ENCODE measurements at places on chromosomes 3 and 15. TPM values are rescaled to one million over a fixed set of nuclear protein-coding genes. Genes with fewer than 3 reads are reported as not detected.

- no peak overlapping the region for H3K27ac ChIP-seq
- H3K4me3 ChIP-seq, result no peak overlapping the region
- peaks cover 23% of the 10 kb centered on the region for H3K36me3 ChIP-seq
- H3K4me1 ChIP-seq, result peaks cover 10% of the 10 kb centered on the region
- peaks cover 43% of the 10 kb centered on the region for H3K27me3 ChIP-seq
- DNase-seq, result no peak
These were observed 9.5 kb downstream of the ALG3 start for GRCh38 chr3:184239221-184239620.

DNA sequence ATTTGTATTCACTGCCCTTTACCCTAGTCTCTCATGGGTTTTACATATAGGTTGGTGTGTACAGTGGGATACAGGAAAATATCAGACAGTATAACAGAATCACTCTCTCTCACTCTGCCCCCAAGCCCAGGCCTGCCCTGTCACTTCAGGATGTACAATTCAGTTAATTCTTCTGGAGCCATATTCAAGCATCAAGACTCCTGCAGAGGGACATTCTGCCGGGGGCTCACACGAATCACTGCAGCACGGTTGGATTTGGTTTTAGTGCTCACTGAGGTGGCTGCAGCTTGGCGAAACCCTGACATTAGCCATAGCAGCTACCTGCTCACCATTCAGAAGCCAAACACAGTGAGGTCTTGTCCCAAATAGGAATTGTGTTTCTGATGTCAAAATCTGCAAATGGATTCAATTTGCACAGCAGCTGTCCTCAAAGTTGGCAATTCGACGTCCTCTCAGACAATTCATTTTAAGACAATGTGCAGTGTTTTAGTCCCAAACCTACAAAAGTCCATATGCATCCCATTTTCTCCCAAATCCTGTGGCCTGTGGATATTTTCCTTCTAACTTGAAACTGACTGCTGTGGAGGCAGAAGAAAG lies 82.9 kb downstream of the CHSY1 start:
- peak overlapping the region; percentile 60 for H3K27ac ChIP-seq
- no peaks in the 10 kb centered on the region for H3K27me3 ChIP-seq
- H3K4me3 ChIP-seq, result no peak overlapping the region
- peaks cover 34% of the 10 kb centered on the region for H3K4me1 ChIP-seq

MITF gene
- 26.4 TPM for total RNA-seq

GRCh38 chr3:186151077-186151971 lies 42.4 kb upstream of the ETV5 start:
- no peak overlapping the region for H3K4me3 ChIP-seq
- H3K4me1 ChIP-seq, result no peaks in the 10 kb centered on the region
- DNase-seq, result no peak
- no peak overlapping the region for H3K27ac ChIP-seq

CDCP1 gene
- total RNA-seq, result 6.2 TPM

GRCh38 chr3:126732281-126733060 lies 28.4 kb downstream of the CHCHD6 start:
- H3K4me1 ChIP-seq, result no peaks in the 10 kb centered on the region
- no peak overlapping the region for H3K4me3 ChIP-seq
- H3K27ac ChIP-seq, result no peak overlapping the region
- no peaks in the 10 kb centered on the region for H3K27me3 ChIP-seq
- peaks cover 2% of the 10 kb centered on the region for H3K36me3 ChIP-seq

ARHGAP11A gene
- 5.3 TPM for total RNA-seq

DNA sequence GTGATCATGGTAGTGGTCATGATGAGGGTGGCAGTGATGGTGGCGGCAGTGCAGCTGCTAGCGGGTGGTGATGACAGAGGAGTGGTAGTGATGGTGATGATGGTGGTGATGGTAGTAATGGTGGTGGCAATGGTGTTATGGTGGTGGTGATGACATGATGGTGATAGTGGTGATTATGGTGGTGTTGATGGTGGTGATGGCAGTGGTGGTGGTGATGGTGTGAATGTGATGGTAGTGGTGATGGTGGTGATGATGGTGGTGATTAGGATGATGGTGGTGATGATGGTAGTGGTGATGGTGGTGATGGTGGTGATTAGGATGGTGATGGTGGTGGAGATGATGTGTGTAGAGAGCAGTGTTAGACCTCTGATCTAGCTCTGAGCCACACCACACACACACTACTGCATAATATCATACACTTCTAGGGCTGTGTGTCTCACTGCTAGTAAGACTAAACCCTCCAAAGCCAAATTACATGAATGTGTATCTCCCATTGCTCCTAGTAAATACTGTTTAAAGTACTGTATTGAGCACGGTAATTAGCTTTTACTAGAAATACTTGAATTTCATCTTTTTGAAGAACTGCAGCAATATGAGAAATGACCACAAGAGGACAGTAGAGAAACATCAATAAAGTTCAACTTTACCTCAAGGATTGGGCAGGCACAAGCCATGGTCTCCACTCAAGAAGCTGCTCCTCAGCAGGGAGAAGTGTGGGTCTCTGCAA lies 28.8 kb downstream of the TMED3 start:
- peak; percentile 66 for DNase-seq
- H3K4me3 ChIP-seq, result no peak overlapping the region
- no peak overlapping the region for H3K27ac ChIP-seq
- H3K4me1 ChIP-seq, result no peaks in the 10 kb centered on the region
- H3K36me3 ChIP-seq, result no peaks in the 10 kb centered on the region
- no peaks in the 10 kb centered on the region for H3K27me3 ChIP-seq

ZNF501 gene
- 2.8 TPM for total RNA-seq

RMDN3 gene
- total RNA-seq, result 35.1 TPM

DNA sequence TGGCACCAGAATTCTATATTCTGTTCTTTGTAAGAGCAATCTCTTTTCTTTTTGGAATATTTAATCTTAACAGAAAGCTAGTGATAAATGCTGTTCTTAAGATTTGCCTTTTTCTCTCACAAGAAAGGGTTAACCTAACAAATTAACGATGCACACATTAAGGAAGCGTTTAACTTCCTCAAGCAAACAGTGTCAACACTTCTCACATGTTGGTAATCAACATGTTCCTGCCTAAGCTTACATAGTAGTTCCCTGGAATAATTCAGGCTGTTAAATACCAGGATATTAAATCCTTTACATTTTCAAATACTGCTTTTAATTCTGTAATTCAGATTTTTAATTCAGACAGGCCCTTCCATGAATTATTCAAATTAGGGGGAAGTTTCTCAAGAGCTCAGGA lies 67.4 kb upstream of the RPL35A start:
- H3K36me3 ChIP-seq, result peaks cover 55% of the 10 kb centered on the region
- H3K27me3 ChIP-seq, result no peaks in the 10 kb centered on the region
- no peak overlapping the region for H3K4me3 ChIP-seq
- DNase-seq, result no peak
- H3K27ac ChIP-seq, result no peak overlapping the region

CEP19 gene
- total RNA-seq, result not detected

GRCh38 chr3:131007782-131008181 lies 18.8 kb downstream of the ASTE1 start:
- H3K27me3 ChIP-seq, result no peaks in the 10 kb centered on the region
- no peak for DNase-seq
- no peaks in the 10 kb centered on the region for H3K4me1 ChIP-seq
- no peak overlapping the region for H3K27ac ChIP-seq

DNA sequence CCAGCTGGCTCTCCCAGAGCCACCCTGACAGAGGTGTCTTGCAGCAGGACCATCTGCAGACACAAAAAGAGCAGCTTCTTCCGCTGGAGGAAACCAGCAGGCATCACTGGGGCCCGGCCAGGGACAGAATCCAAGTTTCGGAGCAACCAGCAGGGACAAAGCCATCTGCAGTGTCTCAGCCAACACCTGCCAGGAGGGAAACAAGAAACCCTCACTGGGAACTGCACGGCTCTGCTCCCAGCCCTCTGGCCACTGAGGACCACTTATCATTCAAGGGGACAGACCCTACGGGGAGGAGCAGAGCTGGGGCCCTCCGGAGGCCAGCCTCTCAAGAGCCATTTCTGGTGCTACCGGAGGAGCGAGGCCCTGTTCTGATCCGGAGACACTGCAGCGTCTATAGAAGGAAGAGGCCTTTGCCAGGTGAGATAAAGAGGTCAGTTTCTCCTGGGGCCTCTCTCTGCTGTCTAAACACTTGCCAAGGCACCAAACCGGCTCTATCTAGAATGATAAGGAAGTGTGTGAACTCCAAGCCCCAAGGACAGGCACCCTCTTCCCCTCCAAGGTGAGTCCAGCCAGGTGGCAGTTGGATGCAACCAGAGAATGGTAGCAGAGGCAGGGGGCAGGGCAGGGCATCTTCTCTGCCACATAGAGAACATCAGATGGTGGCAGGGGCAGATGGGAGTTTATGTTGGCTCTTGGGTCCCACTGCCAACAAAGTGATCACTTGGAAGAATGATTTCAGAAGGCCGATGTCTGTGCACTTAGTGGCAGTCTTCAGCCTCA lies 89.0 kb downstream of the CHSY1 start:
- H3K27ac ChIP-seq, result no peak overlapping the region
- peak; percentile 75 for DNase-seq
- H3K36me3 ChIP-seq, result no peaks in the 10 kb centered on the region

GRCh38 chr3:56899851-56900250 lies 98.1 kb upstream of the ARHGEF3 start:
- no peak overlapping the region for H3K27ac ChIP-seq
- no peaks in the 10 kb centered on the region for H3K27me3 ChIP-seq
- no peak for DNase-seq
- H3K36me3 ChIP-seq, result no peaks in the 10 kb centered on the region
- H3K4me1 ChIP-seq, result peaks cover 21% of the 10 kb centered on the region
- H3K4me3 ChIP-seq, result no peak overlapping the region

DNA sequence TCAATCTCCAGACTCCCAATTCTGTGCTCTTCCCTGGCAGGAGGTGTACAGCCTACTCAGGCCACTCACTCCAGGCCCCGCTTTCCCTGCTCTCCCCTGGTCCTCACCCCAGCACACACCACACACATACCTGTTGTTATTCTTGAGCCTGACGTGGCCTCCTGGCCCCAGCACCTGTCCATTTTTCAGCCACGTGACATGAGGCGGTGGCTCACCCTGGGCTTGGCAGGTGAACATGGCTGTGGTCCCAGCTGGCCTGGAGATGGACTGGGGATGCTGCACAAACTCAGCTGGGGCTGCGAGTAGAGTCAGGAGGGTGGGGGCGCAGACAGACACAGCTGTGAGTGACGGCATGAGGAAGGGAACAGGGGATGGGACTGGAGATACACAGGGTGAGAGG lies 27.3 kb downstream of the RNU5B-1 start:
- DNase-seq, result no peak
- H3K27me3 ChIP-seq, result peaks cover 4% of the 10 kb centered on the region
- no peak overlapping the region for H3K27ac ChIP-seq
- H3K4me1 ChIP-seq, result no peaks in the 10 kb centered on the region
- H3K4me3 ChIP-seq, result no peak overlapping the region
- H3K36me3 ChIP-seq, result no peaks in the 10 kb centered on the region

KCNMB3 gene
- total RNA-seq, result not detected

HDC gene
- 3.5 TPM for total RNA-seq

Measured in stomach (tissue), 19 donors.